NCI-H2171 treated with DMSO at 0.1 percent for 48 hours (cell line): ENCODE measurements at places on chromosomes 6 and 20.

- DNase-seq: peak; percentile 75
These were observed 1.4 kb downstream of the FYN start for GRCh38 chr6:111871725-111872400.

GRCh38 chr6:12952318-12952717 is 235.8 kb downstream of the PHACTR1 start:
- DNase-seq: no peak

DNA sequence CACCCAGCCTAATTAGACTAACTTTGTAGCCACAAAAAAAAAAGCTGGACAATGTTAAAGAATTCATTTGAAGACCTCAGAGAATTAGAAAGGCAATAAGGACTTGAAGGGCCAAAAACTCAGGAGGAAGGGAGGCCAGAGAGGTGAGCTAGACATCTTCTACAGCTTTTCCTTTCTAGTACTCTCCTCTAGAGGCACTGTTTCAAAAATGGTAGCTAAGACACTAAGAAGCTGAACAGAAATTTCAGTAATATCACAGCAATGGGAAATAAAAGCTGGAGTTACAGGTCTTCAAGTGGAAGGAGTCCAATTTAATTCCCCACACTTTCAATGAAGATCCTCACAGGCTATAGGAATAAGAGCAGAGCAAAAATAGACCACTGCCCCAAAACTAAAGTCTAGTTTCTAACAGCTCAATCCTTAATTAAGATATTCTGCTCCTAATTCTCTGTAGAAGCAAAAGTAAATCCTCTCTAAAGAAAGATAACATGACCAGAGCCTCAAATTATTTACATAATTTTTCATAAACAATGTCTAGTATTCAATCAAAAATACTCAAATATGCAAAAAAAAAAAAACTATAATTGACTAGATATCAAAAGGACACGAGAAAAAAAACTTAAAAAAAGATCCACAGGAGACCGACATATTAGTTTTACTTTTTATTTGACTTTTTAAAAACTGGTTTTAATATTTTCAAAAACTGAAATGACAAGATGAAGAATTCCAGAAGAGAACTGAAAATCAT is 63.7 kb downstream of the RNGTT start:
- no peak for DNase-seq

- DNase-seq: no peak
These were observed 1.0 kb downstream of the CALHM6 start for GRCh38 chr6:116461932-116462885.

GRCh38 chr6:69693762-69694161 is 103.0 kb downstream of the LMBRD1 start:
- DNase-seq: no peak

- no peak for DNase-seq
These were observed 598 bp downstream of the PI16 start for GRCh38 chr6:36955136-36955535.

DNA sequence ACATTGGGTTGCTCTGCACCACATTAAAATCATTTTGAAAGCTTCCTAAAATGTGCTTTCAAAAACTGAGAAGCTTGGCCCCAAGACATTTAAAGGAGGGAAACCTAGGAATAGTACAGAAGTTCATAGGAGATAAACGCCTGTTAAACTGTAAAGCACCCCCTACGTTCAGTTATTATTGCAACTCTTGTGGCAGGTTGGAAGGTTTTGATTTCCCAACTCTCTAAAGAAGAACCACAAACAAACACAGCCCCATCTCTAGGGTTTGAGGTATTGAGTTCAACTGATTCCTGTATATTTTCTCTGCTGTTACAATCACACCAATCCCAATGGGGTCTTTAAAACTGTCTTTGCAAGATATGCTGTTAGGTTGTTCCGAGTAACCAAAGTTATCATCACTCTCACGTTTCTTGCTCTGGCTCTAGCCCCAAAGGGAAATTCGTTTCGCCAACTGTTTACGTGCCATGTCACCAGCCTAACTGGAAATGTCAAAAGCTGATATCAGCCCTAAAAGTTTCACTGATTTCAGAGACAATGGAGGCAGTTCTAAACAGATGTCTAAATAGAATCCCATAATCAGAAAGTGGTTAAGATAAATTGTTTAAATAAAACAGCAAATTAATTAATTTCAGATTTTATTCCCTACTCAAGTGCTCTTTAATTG is 12.1 kb downstream of the TFAP2A start:
- no peak for DNase-seq

DNA sequence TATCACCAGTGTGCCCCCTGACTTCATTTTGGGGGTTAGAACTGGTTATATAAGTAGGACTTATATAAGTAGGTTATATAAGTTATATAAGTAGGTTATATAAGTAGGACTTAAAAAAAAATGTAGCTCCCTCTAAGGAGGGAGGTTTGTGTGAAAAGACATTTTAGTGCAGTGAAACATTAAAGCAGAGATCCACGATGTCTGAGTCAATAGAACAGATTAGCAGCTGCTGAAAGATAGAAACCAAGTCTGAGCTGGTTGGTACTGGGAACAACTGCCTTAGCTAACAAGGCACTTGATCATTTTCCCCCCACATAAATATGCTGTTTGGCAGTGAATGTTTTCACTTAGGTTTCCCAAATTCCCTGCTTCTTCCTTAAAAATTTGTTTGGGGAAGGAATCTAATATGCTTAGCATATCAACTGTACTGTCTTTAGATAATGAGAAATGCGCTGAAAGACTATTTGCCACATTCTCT is 2.1 kb upstream of the RPS12 start:
- DNase-seq: peak; percentile 19

GRCh38 chr6:72740135-72740534 is 118.3 kb downstream of the KCNQ5 start:
- no peak for DNase-seq

GRCh38 chr20:46631212-46631869 is 19.9 kb downstream of the SLC13A3 start:
- DNase-seq: no peak

- no peak for DNase-seq
These were observed 8.2 kb downstream of the SPINT3 start for GRCh38 chr20:45507011-45507820.

DNA sequence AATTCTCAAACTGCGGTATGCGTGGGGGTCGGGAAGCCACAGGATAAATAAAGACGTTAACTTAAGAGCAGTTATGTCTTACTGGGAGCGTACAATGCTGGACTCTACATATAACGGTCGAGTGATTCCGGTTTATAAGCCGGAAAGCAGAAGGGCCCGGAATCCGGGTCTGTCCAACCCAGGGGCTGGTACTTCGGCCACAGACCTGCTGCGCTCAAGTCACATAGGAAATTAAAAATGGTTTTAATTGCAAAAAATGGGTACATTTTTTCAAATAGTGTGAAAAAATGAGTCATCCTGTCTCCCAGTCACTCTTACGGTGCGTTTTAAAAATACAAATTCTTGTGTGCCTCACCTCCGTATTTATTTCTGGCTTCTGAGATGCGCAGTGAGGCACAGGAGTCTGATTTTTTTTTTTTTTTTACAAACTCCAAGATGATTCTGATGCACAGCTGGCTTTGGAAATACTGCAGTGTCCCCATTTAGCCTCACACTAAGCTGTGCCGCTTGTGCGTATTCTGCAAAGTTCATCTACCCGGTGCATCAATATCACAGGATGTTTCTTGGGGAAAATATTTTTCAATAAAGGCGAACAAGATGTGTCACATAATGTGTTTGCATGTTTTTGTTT is 1.0 kb downstream of the PCIF1 start:
- peak; percentile 65 for DNase-seq

DNA sequence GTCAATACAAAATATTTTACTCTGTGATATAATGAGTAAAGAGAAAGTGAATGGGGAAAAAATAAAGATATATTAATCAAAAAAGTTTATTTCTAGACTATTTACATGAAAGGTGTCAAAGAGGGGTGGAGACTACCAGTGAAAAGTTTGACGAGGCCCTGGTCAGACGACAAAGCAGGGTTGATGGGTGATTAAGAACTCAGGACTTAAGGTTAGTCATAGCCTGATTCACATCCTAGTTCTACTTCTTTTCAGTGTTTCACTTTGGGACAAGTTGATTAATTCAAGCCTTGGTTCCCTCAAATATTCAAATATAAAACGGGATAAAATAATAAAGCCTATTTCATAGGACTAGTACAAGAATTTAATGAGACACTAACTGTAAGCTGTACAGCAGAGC is 178.2 kb upstream of the HS3ST5 start:
- no peak for DNase-seq

DNA sequence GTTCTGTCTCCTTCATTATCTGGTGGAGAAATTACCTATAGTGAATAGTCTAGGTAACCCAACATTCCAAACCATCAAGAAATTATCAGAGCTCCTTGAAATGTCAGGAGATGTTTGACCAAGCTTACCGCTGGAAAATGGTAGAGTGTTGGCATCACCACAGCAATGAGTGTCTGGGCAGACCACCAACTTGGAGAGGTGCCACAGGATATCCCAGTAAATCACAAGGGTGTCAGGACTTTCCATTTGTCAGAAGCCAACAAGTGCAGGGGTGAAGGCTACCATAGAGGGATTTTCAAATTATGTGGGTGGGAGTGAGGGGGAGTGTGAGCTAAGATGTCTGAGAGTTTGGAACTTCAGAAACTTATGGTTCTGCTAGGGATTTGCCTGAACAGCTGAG is 73.2 kb downstream of the VGLL2 start:
- DNase-seq: no peak

DNA sequence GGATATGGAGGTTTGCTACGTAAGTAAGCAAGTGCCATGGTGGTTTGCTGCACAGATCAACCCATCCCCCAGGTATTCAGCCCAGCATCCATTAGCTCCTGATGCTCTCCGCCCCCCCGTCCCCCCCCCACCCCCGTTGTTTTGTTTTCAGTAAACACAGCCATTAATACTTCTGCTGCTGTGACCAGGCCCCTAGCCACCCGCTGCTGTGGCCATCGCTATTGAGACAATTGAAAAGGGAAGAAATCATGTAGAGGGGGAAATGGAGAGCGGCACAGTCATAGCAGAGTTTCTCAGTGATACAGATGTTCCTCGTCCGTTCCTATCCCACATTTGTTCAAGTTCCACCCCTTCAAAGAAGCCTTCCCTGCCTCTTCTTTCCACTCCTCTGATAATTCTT is 24.9 kb downstream of the SLC35D3 start:
- no peak for DNase-seq

GRCh38 chr20:15619816-15620215 is 953.4 kb downstream of the KIF16B start:
- no peak for DNase-seq

GRCh38 chr6:55142610-55143009 is 31.7 kb upstream of the HCRTR2 start:
- DNase-seq: no peak

DNA sequence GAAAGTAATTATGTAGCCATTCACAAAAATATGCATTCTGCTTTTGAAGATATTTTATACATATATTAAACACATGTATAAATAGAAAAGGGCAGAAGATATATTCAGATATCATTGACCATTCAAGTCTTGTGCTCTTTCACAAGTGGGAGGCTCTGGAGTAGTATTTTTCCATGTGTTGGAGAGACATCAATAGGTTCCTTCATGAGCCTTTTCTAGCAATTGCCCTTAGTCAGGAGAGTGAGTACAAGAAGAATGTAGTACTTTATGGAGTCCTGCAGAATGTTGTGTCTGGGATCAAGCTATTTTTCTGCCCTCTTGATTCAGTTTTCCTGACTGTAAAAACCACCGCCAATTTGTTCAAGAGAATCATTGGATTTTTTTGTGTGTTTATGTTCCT is 117.9 kb downstream of the LRRC1 start:
- DNase-seq: no peak

GRCh38 chr6:127031511-127031910 is 87.0 kb upstream of the RSPO3 start:
- DNase-seq: no peak

DNA sequence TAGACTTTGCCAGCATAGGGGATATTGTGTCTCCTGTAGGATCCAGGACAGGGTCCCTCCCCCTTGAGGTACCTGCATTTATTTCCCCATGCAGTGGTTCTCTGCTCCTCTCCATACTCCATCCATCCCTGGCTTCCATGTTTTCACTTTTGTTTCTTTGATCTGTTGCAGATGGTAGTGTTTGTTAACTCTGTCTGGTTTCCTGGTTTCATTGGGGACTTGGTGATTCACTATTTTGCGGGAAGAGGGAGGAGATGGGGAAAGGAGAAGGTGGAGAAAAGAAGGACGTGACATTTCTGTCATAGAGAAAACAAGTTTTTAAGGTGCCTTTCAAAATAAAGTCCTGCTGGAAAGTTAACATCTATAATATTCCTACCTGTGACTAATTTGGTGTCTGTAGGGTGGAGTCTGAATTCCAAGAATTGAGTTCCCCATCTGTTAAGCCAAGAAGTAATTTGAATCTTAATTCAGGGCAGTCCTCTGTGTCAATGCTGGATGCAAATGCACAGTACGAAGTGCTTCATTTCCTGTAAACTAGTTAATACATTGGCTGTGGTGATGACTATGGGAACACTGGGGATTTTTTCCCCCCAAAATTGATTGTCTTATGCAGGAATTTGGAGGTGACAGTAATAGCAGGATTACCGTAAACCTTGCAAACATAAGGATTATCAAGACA is 6.9 kb upstream of the RNF144B start:
- DNase-seq: no peak

DNA sequence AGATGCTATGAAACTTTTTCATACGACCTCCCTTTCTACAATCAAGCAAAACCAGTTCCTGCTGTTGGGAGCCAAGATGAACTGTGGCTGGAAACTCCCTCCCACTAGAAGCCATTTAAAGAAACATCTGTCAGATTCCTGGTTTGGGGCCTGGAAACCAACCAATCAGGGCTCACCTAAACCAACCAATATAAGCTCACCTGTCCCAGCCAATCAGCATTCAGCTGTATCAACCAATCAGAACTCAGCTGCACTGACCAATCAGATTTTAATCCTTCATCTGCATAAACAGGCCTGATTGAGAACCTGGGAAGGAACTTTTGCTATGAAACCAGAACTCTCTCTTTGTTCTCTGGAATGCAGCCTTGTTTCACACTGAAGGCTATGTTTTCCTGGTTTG is 42.4 kb downstream of the SNX14 start:
- peak; percentile 11 for DNase-seq

DNA sequence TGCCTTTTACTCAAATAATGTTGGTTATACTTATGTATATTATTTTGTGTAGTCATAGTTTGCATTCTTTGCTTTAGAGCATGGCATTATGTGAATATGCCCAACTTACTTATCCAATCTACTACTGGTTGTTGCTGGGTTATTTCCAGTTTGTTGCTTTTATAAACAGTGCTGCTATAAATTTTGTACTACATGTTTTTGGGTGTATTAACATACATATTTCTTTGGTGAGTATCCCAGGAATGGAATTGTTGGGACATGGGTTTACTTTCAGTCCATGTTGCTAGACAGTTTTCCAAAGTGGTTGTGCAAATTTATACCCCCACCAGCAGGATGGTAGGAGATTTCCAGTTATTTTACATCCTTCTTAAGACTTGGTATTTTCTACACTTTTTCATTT is 157.1 kb upstream of the THEMIS start:
- no peak for DNase-seq
